Karpas-422 (cell line): ENCODE measurements at places on chromosomes 7 and 10.

DNA sequence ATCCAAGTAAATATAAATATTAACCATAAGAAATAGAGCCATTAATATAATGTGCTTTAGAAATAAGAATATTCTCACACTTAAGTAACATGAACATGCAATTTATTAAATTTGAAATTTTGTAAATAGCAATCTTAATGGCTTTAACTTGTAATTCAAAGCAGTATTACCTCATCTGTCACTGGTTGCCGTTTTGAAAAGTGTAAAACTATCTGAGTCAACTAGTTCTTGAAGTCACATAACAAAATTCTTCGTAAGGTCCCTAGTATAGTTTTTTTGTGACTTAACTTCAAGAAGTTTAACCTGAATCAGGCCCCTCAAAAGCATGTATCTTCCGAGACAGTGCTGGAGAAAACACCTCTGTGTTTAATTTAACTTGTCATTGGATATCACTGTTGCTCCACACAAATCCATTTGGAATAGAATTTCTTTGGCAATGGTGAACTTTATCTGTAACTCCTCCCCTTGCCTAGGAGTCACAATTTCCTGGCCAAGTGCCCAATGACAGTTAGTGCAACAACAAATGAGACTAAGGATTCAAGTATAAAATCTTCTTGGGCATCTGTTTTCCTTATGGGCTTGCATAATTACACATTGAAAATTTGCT, 47.1 kb downstream of the NT5C2 start:
- no peak for DNase-seq

DNA sequence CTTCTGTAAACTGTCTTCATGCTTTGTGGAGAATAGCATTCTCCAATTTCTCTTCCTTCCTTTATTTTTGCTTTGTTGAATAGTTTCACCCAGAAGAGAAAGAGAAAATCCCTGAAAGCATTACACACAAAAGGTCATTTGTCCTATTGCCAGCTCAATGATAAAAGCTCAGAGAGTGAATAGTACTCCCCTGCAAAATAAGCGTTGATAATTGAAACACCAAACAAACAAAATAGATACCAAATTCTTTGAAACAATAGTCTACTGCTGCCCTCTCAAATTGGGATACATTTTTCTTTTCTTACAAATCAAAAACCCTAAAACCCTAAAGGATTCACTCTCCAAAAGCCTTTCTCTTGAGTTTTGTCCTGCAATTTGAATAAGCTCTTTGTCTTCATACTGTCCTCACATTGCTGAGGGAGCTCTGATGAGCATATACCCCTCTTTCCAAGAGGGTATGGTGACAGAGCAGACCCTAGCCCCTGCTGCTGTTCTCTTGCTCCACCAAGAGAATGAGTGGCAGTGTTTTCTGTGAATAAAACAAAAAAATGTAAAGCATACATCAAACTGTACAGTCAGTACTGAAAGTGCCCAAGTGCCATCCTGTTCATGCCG, 134.4 kb downstream of the CSTF2T start:
- no peak for DNase-seq

DNA sequence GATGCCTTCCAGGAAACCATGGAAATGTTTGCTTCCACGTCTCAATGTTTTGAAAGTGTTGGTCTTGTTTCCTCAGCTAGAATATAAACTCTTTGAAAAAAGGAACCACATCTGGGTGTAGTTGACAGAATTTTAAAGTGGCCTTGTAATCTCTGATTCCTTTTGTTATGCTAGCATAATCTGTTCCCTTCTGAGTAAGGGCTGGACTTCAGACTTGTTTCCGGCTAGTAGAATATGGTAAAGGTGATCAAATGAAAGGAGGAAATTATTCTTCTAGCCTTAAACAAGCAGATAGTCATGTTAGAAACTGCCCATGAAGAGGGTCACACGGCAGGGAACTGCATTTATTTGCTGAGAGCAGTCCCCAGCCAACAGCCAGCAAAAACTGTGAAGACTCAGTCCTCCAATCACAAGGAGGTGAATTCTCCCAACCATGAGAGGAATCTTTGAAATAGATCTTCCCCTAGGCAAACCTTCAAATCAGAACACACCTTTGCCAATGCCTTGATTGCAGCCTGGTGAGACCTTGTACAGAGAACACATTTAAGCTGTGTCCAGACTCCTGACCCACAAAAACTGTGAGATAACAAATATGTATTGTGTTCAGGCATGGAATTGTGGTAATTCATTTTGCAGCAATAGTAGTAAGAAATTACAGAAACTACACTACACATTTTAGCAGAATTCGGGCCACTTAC, 316.9 kb upstream of the SP8 start:
- DNase-seq, result no peak

DNA sequence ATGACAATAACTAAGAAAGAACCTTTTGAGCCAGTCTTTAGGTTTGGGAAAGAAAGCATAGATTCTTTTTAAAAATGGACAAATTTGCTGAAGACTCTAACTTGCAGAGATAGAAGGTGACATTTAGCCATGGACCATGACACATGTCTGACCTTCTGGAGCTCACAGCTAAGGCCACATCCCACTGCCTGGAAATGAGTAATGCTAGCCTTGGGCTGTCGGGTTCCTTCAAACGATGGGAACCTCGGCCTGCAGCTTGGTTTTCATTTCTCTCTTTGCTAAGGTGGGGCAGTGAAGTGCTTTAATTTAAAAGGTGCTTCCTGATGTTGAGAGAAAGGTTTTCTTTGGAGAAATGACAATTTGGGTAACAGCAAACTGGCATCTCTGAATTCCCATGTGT, 223.2 kb downstream of the FANK1 start:
- no peak for DNase-seq

DNA sequence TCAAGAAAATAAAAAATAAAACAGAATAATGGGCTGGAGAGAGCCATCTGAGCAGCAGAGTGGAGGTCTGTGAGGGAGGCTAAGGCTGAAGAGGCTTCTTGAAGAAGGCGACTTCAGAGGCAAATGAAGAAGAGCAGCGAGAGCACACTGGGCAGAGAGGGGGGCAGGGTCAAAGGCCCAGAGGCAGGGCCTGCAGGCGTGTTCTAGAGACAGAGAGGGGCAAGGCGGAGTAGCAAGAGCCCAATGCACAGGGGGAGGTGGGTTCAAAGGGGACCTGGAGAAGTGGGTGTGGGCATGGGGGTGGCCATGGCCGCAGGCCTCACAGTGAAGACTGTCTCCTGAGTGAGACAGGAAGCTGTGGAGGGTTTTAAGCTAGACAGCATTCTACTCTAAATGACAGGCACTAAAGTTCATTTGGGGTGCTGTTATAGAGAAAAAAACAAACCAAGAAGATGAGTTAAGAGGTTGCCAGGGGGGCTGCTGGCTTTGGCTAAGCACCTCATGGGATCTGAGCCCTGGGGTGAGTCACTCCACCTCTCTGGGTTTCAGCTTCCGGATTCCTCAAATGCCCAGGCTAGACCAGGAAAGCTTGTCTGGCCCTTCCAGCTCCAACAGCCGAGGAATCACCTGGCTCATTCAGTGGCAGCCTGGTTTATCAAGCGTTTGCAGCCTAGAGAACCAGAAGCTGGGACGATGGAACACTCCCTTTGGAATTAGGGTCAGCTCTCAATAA, 81.7 kb downstream of the DLG5 start:
- DNase-seq, result no peak

DNA sequence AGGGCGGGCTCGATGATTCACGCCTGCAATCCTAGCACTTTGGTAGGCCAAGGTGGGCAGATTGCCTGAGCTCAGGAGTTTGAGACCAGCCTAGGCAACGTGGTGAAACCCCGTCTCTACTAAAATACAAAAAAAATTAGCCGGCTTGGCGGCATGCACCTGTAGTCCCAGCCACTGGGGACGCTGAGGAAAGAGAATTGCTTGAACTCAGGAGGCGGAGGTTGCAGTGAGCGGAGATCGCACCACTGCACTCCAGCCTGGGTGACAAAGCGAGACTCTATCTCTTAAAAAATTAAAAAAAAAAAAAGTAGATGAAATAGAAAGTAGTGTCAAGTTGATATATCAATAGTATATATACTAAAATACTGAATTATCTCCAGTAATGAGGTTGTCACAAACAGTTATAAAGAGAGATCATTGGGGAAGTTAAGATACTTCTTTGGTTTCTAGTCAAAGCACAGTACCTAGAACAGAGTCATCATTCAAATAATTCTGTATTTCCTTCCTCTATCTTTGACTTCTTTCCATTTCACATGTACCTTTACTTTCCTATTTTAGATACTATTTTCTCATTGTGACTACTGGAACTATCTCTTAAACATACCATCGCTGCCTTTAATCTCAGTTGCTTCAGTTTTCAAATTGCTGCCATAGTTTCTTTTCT, 491.7 kb downstream of the GRM8 start:
- no peak for DNase-seq

DNA sequence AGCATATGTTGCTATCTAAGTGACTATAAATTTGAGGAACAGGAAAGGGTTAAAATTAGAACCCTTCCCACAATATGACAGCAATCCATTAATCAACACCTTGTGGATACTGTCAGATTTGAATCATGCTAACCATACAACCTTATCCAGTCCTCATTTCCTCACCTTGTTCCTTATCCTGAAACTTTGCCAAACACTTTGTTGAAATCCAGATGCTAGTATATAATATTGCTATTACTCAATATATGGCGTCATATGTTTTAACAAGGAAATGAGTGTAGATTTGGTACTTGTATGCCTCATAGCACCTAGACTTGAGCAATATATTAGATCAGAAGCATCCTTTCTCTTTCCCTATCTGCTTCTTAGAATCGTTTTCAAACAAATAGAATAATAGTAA, 66.3 kb upstream of the SLC25A13 start:
- DNase-seq, result no peak
